ENCODE measurements at places on chromosomes 13 and 19.

DNA sequence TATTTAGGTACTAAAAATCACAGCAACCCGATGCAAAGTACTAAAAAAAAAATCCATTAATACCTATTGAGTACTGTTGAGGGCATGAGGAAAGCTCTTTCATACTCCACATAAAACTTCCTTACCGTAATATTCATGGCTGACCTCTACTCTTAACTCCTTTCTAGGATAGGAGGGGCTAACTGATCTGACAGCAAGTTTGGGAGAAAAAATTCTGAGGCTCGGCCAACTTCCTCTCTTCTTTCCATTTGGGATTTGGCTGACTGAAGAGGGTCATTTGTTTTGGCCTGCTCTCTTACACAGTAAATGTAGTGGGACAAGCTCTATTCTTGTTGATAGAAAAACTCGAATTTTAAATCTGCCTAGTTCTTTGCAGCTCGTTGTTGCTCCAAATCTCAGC lies 9.4 kb upstream of the USPL1 start:
- no peak for DNase-seq

DNA sequence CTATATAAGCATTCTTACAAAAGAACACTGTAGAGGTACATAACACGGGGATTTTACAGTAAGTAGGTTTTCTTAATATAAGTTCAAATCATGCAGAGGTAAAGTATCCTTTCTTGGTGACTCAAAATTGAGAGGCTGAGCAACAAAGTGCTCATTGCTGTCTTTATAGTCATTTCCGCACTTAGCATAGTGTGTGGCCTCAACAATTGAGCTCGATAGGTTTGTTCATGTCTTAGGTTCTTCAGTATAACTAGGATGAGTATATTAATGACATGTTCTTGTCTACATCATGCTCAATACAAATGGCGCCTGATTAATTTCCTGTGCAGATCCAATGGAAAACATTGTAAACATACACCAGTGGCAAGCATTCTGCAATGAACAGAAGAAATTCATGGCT lies 1.4 kb downstream of the WDFY2 start:
- no peak for DNase-seq

GRCh38 chr13:32010136-32010535 lies 21.4 kb upstream of the FRY start:
- no peak for DNase-seq

GRCh38 chr13:75180805-75181455 lies 301.0 kb downstream of the TBC1D4 start:
- DNase-seq = no peak

DNA sequence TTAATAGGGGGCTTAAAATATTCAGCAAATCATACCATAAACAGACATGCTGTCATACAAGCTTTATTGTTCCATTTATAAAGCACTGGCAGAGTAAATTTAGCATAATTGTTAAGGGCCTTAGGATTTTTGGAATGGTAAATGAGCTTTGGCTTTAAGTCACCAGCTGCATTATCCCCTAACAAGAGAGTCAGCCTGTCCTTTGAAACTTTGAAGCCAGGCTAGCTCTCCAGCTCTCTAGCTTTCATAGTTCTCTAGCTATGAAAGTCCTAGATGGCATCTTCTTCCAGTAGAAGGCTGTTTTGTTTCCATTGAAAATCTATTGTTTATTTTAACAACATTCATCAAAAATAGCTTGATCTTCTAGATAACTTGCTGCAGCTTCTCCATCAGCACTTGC lies 420.8 kb upstream of the GPC6 start:
- no peak for DNase-seq

DNA sequence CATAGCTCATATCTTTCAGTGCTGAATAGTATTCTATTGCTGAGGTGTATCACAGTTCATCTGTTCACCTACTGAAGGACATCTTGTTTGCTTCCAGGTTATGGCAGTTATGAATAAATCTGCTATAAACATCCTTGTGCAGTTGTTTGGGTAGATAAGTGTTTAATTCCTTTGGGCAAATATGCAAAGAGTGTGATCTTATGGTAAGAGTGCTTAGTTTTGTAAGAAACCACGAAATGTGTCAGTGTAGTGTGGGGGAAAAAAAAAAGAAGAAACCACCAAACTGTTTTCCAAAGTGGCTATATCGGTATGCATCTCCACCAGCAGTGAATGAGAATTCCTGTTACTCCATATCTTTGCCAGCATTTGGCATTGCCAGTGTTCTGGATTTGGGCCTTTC lies 93.3 kb downstream of the PIBF1 start:
- DNase-seq = no peak

DNA sequence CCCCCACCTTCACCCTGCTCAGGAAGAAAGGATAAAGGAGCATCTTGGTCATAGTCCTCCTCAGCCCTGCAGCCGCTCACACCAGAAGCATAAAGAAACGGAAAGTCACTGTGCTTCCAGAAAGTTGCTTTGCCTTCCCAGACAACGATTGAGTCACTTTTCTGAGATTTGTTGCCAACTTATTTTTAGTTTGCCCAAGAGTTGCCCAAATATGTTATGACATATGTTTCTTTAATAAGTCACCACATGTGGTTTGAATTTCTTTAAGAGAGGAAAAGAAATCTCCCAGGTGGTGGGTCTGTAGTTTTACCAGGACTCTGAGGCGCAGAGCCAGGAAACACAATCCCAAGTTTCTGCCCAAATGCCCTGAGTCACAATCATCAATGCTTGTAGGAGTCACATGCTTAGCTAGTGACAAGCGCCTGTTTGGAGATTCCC lies 63.4 kb upstream of the LRCH1 start:
- DNase-seq = no peak

- DNase-seq = no peak
These were observed 4.7 kb downstream of the ADGRE3 start for GRCh38 chr19:14669940-14670339.

DNA sequence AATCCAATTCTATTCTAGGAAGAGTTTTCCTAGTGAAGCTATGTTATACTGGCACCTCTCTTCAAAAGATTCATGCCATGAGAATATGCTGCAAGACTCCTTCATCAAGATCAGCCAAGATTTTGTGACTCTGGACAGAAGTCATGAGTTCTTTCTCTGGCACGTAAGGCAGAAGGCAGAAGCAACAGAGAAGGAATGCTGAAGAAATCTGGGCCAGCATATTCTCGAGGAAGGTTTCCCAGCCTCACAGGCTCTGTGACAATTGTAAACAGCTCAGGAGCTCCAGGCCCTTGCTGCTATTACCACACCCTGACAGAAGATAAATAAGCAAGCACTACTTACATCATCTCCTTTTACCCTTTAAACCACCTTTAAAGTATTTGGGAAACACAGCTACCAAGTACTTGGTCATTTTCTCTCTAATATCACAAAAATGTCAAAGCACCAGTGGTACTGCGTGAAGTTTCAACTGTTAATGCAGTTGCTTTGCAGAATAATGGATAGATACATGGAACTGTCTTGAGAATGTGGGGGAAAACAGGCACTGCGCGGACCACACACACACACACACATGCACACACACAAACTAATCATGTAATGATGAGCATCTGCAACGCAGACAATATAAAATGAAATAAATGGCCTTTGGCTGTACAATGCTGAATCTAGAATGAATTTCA lies 55.4 kb downstream of the INTS6 start:
- DNase-seq = no peak

- no peak for DNase-seq
These were observed 154.8 kb downstream of the ABCC4 start for GRCh38 chr13:95146486-95146885.

DNA sequence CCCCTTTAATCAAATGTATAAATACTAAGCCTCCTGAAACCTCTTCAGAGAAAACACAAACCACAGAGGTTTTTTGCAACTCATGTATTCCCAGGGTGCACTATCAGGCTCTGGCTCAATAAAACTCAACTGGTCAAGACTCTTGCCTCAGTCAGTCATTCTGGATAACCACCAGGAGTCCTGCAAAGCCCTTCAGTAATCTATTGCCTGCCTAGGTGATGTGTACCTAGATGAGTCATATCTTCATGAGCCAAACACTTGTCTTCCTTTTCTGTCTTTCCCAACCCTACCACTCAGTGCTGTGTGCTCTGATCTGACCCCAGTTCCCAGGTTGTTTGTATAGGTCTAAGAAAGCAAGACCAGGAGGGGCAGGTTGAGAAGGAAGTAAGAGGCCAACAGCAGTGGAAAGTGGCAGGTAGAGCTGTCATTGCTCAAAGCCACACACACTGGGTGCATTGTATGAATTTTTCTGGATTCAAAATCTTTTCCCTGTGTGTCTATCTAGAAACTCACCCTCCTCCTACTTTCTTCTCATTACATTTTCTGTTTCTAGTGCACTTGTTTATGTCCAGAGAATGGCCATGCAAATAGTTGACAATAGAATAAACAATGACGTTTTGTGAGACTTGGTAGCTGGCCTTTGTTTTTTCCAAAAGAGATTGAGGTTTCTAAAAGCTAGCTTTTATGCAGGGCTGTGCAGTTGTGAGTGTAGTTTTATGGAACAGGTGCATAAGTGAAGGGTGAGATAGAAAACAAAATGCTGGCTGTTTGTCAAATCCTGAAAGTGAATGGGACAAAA lies 48.1 kb downstream of the PSG1 start:
- no peak for DNase-seq

GRCh38 chr19:29583196-29583999 lies 22.7 kb upstream of the POP4 start:
- no peak for DNase-seq

DNA sequence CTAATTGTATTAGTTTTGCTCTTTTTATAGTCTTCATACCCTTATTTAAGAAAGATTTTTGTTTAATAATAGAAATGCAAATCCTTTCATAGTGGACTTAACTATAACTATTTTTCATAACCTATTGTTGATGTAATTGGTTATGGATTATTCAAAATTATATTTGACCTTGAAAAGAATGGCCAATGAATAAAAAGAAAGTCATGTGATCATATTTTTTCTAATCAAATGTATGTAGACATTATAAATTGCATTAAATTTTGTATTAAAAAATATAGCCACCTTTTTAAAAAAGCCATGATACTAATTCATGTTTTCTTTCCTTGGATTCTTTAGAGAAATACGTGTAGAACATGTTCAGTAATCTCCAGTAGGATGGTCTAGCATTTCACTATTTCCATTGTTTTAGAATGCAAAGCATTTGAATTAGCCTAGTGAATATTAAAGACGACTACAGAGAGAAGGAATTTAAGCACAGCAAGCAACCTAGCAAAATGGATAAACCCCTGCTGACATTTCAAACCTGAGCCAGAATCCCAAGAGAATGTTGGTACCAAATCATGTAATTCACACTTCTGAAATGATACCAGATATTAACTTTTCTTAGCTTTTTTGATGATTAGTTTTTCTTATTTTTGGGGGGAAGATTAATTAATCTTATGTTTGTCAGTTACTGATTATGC lies 1297.4 kb upstream of the MIR17HG start:
- DNase-seq = no peak

- DNase-seq = no peak
These were observed 4.2 kb upstream of the IZUMO2 start for GRCh38 chr19:50167314-50167721.

DNA sequence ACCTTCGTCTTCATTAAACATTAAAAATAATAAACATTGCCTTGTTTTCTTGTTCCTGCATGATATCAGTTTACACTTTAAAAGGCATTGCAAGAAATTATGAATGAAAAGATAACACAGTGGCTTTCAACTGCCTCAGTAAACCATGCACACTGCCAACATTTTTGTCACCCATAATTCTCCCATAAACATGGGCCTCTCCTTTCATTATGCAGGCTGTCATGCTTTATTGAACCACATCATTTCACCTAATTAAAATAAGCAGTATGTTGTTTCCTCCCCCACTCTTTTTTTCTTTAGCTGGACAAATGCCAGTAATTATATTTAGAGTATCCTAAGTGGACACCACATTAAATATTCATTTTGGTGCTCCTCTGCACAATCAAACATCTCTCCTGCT lies 1566.5 kb upstream of the SLC10A2 start:
- no peak for DNase-seq

GRCh38 chr13:109773276-109773675 lies 13.1 kb downstream of the IRS2 start:
- DNase-seq = no peak

DNA sequence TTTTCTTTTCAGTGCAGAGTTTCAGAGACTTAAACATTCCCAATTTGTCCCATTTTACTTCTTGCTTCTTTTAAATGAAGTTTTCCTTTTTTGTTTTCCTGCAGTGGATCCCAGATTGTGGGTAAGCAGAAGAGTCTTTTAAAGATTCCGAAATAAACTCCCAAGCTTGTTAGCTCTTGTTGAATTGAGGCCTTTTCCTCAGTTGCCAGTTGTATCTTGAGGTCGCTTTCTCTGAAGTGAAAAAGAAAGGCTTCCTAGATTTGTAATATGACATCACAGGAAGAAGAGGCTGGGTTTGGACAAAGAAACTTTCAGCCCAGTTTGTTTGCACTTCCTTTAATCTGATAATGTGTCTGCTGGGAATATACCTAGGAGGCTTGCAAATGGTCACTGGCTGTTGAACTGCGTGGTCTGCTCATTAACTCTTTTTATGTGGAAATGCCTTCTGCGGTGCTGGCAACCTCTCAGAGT lies at the start of gene LPAR6:
Gene LPAR6, minus strand, starts transcription at position 233 of the 471 bp plus-strand sequence. CDS start 690 bp downstream, outside the sequence.
- DNase-seq = no peak

GRCh38 chr19:14091081-14091812 lies 696 bp upstream of the SAMD1 start:
- DNase-seq = peak; percentile 56

GRCh38 chr13:33571618-33572017 lies 246.3 kb upstream of the RFC3 start:
- no peak for DNase-seq

DNA sequence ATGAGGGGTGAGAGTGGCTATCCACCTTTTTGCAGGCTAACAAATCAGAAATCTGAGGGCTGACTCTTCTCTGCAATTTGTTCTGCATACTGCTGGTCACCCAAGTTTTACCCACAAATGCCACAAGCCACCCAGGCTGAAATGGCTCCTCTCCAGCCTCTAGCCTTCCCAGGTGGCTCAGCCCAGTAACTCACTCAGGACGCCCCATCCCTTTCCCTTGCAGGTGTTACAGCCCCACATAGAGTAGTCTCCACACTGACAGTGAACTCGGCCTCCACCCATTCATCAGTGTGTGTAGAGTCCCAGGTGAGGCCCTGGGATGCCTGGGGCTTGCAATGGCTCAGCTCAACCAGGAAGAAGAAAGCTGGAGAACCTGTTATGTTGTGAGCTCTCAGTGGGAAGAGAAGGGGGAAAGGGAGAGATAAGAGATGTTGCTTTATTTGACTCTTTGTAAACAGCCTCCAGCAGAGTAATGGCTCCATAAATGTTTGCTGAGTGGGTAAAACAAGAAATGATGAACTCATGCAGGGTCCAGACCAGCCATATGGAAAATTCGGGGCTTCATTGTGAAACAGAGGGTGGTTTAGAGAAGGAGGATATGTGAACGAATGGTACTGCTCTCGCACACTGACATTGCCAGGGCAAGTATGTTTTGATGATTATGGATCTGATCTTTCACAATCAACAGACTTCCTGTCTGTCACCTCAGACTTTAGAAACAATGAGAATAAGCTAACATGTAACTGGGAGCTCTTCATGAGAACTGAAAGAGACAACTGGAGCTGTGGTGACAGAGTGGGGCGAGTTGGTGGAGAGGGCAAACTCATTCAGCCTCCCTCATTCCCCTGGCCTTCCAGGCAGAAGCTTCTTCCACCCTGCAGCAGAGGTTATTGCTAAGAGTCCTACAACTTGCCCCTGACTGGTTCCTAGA lies 74.2 kb upstream of the RFC3 start:
- DNase-seq = no peak
